AG04449 (cell line): ENCODE measurements at places on chromosomes 16 and 17.

- DNase-seq = no peak
Observed at GRCh38 chr16:25078386-25078978, 33.1 kb upstream of the LCMT1 start.

DNA sequence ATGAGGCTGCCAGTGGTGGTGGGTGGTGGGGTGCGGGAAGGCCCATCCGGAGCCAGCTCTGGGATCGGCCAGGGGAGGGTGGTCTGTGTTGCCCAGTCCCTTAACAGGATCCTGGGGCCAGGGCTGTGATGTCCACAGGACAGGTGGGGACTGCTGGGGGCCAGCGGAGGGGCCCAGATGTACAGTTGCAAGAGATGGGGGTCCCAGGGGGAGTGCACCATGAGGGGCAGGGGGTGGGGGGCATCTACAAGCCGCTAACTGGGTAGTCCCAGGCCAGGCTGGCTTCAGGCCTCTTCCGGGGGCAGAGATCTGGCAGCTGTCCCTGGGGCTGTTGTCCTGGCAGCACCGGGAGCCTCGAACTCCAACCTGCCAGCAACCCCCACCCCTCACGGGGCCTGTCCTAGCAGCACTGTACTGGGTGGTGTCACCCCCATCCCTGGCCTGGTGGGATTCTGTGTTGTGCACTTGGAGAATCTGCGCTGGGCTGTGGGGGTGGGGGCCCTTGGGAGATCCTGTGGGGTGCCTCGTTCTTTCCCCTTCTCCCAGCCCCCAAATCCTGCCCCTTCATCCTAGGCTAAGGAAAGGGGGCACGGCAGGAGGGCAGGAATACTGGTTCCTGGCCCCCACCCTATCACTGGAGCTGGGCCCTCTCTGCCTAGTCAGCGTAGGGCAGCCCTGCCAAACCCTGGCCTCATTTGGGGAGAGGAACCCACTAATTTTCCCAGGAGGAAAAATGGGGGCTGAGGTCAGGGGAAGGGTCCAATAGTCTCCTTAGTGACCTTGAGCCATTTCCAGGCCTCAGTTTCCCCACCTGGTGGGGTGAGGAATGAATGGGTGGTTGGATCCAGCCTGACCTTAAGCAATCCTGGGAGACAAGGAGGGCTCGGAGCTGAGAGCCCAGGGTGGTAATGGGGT, 1.4 kb downstream of the MTSS2 start:
- DNase-seq = no peak

DNA sequence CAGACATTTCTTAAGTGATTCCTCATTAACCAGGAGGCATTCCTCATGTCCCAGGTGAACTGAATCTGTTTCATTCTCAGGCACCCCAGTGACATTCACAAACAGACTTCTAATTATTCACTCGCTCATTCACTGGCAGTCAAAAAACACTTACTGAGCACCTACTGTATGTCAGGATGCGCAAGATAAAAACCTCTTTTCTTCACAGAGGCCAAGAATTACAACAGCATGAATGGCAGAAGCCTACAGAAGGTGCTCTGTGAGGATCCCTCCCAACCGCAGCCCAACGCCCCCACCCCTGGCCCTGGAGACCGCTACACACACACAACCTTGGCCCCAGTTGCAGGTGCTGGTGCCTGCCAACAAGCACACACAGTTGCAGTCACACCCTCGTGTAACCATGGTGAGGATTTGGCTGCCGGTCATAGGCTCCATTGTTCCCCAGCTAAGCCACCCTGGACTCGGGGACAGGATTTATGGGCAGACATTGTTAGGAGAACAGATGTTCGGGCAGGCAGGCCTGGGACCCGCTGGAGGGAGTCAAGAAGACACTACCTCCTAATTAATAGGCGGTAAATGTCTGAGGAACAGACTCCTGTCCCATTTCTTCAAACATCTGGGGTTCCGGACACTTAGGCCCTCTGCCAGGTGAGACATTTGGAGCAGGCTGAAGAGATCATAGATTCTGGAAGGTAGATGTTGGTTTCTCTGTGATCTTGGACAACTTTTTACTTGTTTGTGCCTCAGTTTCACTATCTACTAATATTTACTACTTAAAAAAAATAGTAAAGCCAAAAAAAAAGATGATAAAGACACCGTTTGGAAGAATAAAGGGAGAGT, 43.2 kb downstream of the CUEDC1 start:
- DNase-seq = no peak

DNA sequence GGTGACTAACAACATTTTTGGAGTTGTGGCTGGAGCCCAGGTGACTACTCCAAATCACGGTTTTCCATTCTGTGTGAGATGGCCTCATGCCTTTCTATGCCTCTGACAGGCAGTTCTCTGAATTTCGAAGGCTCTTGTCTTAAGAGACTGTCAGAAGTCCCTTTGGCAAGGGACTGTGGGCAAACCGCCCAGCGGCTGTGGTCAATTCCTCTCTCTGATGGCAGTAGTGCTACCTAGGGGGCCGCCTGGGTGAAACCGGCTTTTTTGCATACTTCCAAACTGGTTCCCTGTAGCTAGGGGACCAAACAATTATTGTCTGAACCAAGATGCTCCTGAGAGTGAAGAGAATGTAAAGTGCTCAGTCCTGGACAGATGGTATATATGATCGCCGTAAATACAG, 86.3 kb downstream of the SDR42E1 start:
- DNase-seq = no peak

DNA sequence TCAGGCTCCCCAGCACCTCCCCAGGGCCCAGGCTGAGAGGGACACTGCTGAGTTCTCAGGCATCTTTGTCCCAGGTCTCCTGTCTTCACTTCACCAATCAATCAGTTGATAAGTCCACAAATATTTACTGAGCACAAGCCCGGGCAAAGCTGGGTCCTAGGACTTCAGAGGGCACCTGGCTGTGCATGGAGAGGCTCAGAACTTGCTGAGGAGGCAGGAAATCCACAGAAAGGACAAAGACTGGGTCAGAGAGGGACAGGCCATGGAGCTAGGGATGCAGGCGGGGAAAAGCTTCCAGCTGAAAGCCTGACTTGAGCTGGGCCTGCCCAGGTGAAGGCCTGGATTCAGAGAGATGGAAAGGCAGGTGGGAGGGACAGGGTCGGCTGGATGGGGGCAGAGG, 33.2 kb upstream of the C1QL1 start:
- DNase-seq = no peak

DNA sequence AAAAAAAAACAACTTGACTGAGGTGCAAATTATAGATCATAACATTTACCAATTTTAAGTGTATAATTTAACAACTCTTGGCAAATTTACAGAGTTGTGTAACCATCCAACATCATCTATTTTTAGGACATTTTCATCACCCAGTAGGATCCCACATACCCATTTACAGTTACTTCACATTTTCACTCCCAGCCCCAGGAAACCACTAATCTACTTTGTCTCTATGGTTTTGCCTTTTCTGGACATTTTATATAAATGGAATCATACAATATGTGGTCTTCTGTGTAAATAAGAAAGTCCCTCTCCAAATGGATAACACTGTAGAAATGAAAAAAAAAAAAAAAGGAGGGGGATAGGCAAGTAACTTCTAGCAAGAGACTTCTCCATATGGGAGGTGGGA, 26.1 kb upstream of the XYLT1 start:
- DNase-seq = no peak

GRCh38 chr17:72972263-72972951, 120.1 kb downstream of the SLC39A11 start:
- no peak for DNase-seq
